ENCODE measurements at places on chromosomes 13 and 19.

GRCh38 chr13:112247471-112248405, 128.4 kb upstream of the SPACA7 start:
- DNase-seq: no peak

DNA sequence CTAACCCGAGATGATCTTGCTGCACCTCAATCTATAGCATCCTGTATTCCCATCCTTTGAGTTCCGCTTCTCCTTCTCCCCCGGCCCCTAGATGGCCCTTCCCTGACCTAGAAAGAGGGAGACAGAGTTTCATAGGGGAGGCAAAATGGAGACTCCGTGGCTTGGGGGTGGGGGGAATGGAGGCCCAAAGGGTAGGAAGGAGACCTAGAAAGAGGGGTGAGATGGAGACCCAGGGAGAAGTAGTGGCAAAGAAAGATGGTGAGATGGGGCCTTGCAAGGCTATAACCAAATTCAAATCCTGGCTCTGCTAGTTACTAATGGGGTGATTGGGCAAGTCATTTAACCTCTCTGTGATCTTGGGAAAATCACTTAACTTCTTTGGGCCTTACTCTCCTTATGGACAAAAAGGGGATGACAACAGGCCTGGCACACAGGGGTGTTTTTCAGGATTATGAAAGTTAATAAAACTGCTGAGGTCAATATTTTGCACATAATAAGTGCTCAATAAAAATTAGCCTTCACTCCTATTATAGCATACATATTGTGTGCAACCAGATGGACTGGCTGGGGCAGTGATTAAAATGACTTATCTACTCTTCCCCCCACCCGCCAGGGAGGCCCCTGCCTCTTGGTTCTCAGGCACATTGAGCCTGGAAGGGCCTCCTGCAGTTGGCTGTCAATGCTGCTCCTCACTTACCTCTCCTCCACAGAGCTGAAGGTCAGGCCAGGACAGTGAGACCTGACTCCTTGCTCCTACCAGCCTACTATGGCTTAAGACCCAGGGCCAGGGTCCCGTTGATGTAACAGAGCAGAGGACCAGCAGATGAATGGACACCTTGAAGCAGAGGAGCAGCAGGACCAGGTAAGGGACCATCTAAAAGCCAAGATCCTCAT, 633 bp downstream of the SPHK2 start:
- DNase-seq: no peak

- no peak for DNase-seq
These were observed 22.5 kb downstream of the DOT1L start for GRCh38 chr19:2186071-2186846.

DNA sequence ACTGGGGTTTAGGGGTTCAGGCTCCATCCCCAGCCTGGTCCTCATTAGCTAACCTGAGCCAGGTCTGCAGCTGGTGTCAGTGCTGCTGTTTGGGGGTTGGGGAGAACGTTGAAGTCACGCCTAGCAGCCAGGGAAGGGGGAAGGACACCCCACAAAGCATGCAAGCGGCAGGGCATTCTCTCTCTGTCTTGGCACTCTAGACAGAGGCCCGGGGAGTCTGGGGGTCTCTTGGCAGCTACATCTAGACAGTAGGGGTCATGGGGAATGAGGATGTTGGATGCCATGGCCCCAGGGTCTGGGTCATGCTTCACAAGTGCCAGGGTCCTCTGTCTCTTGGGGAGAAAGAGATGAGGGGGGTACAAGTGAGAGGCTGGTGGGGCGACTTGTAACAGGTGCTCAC, 2.6 kb downstream of the ERICH4 start:
- no peak for DNase-seq

GRCh38 chr19:56751078-56751489, 79.5 kb upstream of the ZNF835 start:
- DNase-seq: no peak

DNA sequence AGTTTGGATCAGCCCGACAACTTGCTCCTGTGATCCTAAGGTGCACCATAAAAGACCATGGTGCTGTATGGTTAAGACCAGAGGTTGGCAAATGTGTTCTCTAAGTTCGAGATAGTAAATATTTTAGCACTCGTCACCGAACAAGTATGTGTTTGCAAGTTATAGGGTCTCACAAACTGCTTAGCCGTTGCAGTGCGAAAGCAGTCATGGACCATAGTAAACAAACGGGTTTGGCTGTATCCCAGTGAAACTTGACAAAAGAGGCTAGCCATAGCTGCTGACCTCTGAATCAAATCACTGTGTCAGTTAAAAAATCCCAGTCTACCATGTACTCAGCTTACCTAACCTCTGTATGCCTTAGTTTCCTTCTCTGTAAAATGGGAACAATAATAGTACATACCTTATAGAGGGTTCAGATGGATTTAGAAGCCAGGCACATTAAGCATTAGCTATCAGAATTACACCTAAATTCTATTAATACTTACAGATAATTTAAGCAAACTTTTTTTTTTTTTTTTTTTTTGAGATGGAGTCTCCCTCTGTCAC, 72.1 kb downstream of the IPO5 start:
- DNase-seq: no peak

DNA sequence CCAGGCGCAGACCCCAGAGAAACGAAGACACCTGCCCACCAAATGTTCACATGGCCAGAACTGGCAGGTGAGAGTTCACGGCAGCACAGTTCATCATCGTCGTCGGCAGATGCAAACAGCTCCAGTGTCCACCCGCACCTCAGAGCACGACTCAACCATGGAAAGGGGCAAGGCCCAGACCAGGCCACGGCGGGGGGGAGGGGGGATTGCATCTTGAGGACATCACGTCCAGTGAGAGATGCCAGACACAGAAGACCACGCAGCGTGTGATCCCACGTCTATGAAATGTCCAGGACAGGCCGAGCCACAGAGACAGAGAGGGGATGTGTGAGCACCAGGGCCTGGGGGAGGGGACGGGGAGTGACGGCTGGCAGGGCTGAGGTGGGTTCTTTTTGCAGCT, 7.3 kb downstream of the RNF126 start:
- DNase-seq: no peak

GRCh38 chr19:35205733-35206323, 22.7 kb downstream of the FAM187B start:
- DNase-seq: no peak

DNA sequence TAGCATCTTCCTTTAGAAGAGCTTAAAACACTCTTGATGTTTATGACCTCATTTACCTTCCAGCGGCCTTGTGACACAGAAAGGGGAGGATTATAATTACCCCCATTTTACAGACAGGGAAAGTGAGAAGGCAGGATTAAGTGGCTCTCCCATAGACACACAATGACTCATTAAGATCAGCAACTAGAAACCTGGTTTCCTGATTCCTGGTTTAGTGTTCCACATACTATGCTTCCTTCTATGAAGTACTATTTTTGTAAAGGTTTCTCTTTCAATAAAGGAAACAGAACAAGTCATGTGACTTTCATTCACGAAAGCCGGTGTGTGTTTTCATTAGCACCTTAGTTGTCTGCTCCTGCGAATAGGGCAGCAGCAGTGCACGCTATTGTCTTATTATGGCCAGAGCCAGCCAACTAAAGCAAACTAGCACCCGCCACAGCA, 8.3 kb downstream of the IRS2 start:
- DNase-seq: no peak

DNA sequence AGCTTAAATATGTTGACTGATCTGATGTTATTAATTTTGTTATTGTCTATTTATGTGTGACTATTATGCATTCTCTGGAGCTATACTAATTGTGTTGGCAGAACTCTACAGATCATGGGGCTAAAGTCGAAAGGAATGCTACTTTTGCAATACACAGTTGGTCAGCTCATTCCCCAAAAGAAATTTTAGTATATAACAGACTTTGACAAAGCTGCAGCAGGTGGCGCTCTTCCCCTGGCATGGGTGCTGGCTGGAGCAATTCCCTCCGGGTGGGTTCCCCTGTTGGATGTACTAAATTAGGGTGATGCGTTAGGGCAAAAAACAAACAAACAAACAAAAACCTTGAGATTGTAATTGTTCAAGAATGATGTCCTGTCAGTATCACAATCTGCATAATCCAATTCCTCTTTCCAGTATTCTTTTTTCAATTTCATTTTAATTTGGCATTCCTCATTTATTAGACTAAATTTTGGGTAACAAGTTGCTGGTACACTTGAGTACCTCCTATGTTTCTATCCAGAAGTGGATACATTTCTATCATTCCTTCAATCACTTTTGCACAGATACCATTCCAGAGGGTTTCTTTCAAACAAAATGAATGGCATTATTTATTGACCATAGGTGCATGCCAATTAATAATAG, 322.8 kb upstream of the EDNRB start:
- DNase-seq: no peak

DNA sequence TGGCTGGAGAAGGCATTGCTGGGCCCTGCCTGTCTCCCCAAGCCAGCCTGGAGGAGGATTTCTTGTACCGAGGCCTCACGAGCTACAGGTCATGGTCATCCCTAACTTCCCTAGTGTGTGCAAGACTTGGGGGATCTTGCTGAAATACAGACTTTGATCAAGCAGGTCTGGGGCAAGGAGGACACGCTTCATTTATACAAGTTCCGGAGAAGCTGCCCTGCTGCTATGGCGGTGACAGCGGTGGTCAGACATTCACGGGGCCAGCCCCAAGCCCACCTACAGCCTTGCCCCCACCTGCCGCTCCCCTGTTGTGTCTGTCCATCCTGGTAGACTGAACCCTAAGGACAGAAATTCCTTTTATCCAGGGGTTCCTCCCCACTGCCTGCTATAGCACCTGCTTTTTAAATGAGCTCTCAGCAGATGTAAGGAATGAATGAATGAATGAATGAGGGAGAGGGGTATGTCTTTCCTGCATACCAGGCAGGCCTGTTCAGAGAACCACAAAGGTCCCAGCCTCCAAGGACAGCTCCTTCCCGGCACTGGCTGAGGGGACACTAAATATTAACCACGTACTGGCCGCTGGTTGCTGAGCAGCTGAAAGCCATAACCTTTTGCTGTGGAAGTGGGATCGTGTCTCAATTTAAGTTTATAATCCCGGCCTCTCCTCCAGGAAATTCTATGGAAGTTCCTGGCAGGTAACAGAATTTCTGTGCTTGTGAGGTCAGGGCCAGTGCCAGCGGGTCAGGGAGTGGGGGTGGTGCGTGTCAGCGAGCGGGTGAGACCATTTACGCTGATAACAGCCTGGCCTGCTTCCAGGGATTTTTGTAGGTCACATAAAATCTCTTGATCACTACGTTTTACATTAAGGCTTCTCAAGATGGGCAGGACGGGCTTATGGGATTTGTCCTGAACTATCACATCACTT, 27.1 kb downstream of the TSSK6 start:
- no peak for DNase-seq

- DNase-seq: no peak
These were observed 40.4 kb upstream of the ZNF254 start for GRCh38 chr19:24046550-24046949.

GRCh38 chr19:39840492-39840891, 5.7 kb downstream of the FBL start:
- DNase-seq: no peak

GRCh38 chr19:48290401-48290770, 20.5 kb downstream of the ZNF114 start:
- DNase-seq: no peak

- no peak for DNase-seq
These were observed 162.1 kb downstream of the GPC6 start for GRCh38 chr13:93388701-93389100.

DNA sequence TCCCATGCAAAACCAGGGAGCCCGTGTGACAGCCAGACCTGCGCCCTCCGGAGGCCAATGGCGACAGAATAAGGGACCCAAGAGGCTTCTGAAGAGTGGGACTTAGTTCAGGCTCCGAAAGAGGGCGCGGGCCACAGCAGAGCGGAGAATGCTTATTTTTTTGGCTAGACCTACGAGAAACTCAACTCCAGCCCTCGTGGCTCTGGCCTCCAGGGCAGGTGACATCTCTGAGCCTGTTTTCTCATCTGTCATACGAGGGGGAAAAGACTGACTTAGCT, 23.0 kb downstream of the DPP9 start:
- DNase-seq: no peak

GRCh38 chr19:23762884-23763711, 4.4 kb upstream of the ZNF681 start:
- DNase-seq: peak; percentile 81

DNA sequence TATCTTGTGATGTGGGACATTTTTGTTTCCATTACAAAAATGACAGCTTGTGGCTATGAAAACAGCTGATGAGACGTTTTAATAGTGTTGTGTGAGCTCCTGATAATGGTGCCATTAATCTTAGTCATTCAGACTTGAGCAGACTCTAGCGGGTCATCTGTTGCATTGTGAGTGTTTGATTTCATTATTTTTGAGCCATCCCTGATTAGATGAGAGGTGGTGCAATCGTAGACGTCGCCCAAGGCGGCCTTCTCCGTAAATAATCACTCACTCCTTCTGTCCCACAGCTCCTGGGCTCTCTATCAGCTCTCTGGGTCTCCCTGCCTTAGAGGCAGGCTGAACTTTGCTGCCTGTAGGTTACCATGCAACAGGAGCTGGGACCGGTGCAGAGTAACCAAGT, 528.0 kb upstream of the SGCG start:
- no peak for DNase-seq

- DNase-seq: no peak
These were observed 488.8 kb downstream of the IRS2 start for GRCh38 chr13:109297628-109298027.

DNA sequence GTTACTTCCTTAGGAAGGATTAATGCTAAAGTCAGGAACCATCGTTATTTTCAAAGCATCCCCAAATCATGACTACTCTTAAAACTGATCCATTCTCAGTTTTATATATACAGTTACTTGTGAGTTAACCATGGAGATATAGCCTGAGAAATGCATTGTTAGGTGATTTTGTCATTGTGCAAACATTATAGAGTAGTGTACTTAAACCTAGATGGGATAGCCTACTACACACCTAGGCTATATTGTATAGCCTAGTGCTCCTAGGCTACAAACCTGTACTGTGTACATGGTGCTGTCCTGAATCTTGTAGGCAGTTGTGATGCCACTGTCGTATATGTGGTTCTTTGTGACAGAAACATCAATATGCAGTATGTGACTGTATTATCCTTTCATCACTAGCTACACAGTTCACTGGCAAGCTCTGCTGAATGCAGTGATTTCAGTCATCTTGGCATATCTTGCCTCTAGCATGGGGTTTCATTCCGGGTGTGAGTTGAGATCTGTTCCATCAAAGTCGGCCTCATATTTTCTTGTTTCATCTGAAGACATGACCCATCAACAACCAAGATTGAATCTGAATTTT, 45.3 kb downstream of the CDK8 start:
- DNase-seq: no peak

DNA sequence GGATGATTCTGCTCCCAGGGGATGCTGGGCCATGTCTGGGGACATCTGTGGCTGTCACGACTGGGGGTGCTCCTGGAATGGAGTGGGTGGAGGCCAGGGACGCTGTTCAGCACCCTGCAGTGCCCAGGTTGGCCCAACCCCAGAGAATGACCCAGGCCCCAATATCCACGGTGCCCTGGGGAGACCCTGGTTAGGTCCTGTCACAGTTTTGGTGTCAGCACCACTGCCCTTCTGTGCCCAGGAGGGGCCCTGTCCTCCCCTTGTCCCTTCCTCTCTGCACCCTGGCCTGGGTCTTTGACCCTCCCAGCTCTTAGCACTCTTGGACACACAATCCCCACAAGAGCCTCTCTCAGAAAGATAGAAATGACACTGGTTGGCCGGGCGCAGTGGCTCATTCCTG, 85.3 kb downstream of the GADD45B start:
- DNase-seq: no peak

- DNase-seq: no peak
These were observed 5.9 kb upstream of the ZNF551 start for GRCh38 chr19:57675881-57676280.

GRCh38 chr19:30621326-30621920, 249.2 kb downstream of the ZNF536 start:
- no peak for DNase-seq

- DNase-seq: peak; percentile 49
These were observed 19.8 kb downstream of the STK24 start for GRCh38 chr13:98556968-98557631.

- DNase-seq: no peak
These were observed 23.7 kb upstream of the TFDP1 start for GRCh38 chr13:113560645-113561416.

Data from activated CD4-positive, alpha-beta T cell treated with anti-CD3 and anti-CD28 coated beads, Interleukin-2, amount 50 U/mL, for 1 hour (primary cell).